ENCODE measurements at places on chromosomes 4 and X.

- no peak for DNase-seq
Observed at GRCh38 chr4:13093170-13093569, 391.0 kb downstream of the RAB28 start.

DNA sequence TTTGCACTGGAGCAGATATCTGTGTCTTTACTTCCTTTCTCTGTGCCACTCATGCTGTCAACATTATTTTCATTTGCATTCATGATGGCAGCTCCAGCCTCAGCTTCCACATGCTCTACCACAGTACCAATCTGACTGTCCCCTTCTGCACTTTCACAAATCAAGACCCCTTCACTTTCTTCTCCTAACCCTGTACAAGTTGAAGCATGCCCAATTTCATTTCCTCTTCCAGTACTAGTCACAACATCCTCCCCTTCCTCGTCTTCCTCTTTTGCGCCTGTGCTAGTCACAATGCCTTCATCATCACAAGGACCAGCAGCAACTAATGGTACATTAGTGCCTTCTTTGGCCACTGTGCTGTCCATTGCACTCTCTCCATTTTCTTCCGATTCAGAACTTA lies 26.5 kb downstream of the BOD1L1 start:
- no peak for DNase-seq

GRCh38 chr4:121875652-121876051 lies 5.4 kb upstream of the BBS7 start:
- no peak for DNase-seq

DNA sequence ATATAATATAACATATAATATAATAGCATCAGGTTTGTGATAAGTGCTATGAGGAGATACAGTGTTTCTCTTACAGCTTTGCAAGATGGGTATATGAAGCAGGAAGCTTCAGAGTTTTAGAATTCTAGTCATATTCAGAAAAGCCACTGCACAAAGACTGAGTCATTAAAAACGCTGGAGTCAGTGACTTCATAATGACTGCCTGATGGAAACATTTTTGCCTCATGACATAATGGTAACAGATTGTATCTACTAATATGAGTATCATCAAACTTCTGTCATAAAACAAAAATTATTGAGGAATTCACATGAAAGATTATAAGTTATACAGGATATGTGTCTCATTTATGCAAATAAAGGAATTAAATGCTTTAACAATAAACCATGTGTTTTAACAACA lies 46.8 kb downstream of the EPHA5 start:
- DNase-seq: peak; percentile 80

DNA sequence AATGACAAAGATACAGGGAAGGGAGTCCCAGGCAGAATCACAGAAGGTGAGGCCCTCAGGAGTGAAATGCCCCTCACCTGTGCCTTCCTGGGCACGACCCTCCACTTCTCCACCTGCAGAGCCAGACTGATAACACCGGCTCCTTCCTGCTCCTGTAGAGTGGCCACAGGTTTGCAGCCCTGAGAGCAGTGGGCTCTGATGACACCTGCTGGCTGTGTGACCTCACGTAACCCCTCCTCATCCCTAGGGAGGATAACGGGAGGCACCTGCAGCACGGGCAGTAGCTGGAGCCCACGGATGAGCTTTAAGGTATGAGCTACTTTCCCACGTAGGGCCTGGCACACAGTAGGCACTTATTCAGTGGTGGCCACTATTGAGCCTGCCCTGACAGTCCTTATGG lies 25.5 kb upstream of the MAN2B2 start:
- DNase-seq: no peak

DNA sequence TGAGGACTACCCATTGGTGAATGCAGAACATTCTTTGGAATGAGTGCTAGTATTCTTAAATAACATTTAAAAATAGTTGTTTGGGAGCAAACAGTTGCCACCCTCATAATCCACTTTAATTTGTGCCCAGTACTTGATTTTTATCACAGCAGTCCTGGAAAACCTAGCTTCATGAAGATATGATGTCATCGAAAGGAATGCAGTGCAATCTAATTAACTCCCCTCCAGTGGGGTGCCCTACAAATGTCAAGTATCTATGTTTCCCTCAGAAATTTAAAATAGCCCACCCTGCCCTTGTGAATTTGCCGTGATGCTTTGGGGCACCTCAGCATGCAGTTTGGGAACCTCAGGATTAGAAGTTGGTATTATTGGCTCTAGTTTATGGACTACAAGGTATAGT lies 5.4 kb downstream of the RAB9A start:
- DNase-seq: no peak

GRCh38 chr4:105042451-105042850 lies 104.2 kb upstream of the TET2 start:
- no peak for DNase-seq

GRCh38 chr4:156326246-156326645 lies 372.6 kb upstream of the CTSO start:
- DNase-seq: no peak

GRCh38 chr4:144656850-144657249 lies 10.9 kb downstream of the HHIP start:
- DNase-seq: no peak

- DNase-seq: no peak
Observed at GRCh38 chr4:55571806-55572205, 20.2 kb downstream of the PDCL2 start.

DNA sequence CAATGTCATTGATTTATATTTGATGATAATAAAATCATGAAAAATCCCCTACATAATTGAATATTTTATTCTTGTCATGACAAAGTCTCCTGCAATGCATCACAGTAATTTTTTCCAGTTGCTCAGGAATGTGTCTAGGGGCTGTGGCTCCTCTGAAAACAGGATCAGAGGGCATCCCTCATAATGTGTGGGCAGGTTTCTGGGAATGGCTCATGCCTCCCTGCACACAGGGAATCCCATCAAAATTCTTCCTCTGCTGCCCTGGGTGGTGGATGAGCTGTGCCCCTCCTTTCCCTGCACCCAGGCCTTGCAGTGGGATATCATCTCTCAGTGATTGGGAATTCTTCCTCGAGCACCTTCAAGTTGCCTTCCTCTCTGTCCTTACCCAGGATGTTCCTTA lies 20.4 kb upstream of the PUDP start:
- no peak for DNase-seq

DNA sequence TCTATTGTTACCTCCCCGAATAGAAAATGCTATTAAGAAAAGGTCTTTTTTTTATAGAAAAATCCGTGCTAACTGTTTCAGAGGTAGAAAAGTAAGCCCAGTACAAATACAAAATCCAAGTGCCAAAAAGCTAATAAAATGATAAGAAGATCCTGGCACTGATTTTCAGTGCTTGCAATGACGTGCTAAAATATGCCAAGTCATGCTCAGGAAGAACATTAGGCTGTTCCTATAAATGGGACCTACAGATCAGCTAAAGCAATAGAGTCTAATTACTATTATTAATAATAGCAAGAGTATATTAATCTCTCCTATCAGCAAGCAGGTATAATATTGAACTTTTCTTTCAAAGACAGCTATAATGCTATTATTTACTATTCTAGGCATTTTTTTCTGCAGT lies 305.8 kb downstream of the PPARGC1A start:
- DNase-seq: no peak

DNA sequence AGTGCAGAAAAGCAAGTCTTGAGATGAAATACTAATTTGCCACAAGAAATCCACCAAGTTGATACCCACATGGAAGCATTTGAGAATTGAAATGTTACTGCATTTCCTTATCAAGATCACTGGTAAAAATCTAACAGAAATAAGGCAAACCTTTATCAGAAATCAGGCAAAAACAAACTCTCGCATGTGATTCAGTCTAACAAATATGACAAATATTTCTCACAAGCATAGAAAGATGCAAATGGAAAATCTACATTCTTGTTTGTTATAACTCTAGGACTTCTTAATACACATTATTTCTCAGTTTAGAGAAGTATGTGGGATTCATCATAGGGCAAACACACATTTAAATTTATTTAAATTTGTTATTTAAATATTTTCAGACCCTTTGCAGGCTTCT lies 52.9 kb downstream of the TXK start:
- DNase-seq: no peak

- DNase-seq: no peak
Observed at GRCh38 chr4:7421356-7422150, 13.2 kb downstream of the PSAPL1 start.

- no peak for DNase-seq
Observed at GRCh38 chr4:37664696-37665095, 21.5 kb downstream of the RELL1 start.

GRCh38 chrX:77431227-77431626 lies 16.0 kb upstream of the FGF16 start:
- DNase-seq: no peak

DNA sequence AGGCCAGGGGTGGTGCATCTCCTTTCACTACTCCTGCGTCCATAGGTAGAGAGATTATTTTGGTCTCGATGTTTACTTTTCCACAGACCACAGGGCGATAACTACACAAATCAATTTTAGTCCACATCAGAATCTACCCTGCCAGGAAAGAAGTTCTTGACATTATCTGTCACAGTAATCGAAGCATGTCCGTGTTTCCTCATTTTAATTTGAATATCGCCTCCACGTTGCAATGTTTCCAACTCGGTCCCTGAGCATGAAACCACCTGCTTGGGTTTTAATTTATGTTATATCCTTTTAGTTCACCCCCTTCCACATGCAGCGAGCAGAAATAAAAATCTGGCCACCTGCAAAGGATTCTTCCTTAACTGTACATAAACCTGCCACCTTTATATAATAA lies 100.1 kb upstream of the ATXN3L start:
- no peak for DNase-seq

GRCh38 chr4:40924096-40924792 lies 174.5 kb downstream of the NSUN7 start:
- DNase-seq: peak; percentile 65

DNA sequence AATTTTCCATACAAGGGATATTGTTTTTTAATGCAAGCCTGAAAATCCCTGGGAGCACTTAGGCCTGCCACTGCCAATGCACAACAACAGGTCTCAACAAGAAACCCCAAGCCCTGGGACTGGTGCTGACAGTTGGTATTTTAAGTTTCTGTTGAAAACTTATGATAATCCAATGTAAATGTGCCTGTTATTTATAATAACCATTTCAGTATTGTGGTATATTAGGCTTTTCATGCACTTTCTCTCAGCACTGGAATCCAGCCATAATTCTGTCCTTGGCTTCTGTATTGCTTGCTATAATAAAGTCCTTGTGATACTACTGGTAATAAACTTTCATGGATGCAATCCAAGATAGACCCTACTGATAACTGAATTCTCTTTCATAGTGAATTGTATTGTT lies 218.9 kb downstream of the PCDH7 start:
- peak; percentile 71 for DNase-seq

GRCh38 chr4:138751309-138751708 lies 264.3 kb upstream of the NOCT start:
- peak; percentile 46 for DNase-seq

GRCh38 chrX:34578237-34578636 lies 78.8 kb downstream of the TMEM47 start:
- peak; percentile 36 for DNase-seq

DNA sequence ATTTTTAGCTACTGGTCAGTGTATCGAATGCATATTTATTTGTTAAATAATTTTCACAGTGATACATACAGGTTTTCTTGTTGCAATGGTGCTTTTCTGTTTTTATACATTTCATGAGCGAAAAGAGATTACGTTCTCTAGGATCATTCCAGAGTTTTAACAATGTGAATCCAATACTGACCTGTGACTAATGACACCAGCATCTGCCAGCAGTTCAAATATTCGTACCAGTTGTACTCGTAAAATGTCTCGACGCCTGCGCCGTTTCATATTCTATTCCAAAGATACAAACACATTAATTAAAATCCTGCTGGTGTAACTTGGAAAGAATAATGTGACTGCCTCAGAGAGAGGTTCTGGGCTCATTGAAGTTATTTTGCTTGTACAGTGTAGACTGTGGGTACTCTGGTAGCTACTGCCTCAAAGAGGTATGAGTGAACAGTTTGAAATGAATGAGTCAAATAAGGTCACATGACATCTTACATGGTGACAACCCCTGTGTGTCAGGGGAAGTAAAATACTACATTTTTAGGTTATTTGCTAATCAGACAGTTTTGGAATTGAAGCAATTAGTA lies 80.7 kb downstream of the ZAR1 start:
- DNase-seq: peak; percentile 53

DNA sequence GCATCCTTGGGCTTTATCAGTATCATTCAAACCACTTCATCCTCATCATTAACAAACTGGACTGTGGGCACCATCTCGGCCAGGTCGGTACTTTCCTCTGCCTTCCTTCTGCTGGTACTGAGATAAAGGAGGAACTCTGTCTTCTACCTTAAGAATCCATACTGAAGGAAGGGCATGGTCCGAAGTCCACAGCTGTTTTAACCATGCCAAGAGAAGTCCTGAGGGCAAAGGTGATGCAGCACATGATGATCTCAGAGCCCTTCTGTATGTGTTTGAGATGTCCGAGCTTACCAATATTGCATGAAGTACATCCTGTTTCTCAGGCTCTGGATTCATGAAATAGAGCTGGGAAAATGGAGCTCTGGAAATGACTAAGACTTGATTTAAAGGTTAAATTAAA lies 125.5 kb upstream of the STS start:
- no peak for DNase-seq

DNA sequence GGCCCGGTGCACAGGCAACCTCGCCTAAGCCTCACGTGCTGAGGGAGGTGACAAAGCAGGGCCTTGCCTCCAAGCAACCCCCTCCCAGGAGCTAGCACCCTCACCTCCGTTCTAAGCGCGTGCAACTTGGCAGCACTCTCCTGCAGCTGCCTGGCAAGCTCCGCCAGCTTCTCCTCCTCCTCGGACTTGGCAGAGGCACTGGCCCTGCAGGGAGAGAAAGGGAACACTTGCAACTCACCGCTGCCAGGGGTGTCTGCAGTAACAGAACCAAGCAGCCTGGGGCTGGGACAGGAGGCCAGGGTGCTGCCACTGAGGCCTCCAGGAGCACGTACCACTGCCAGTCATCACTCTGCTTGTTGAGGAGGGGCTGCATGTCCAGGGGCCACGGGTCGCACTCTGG lies 10.3 kb upstream of the TREX2 start:
- no peak for DNase-seq

DNA sequence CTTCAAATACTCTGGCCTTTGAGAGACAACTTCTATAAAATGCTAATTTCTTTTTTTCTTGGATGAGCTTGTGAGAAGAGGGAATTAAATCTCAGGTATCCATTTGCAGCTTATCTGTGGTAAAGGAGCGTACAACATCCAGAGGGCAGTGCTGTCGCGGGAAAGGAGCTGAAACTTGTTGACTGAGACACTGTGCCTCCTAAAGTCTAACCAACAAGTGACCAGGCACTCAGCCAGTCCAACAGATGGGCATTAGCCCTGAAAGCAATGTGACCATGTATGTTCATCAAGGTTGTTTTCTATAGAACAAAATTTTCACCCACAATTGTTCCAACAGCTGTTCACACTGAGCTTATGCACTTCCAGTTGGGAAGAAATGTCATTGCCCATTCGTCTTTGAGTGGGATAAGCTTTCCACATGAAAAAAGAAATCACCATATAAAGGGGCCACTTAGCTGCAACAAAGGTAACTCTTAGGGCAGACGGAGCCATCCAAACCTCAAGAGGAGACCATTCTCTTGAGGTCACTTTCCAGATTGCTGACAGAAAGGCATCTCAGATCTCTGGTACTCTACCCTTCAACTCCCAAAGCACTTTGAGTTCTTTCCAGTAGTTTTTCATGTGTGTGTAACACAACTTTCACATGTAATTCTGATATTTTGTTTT lies 244.8 kb upstream of the NEIL3 start:
- no peak for DNase-seq
